CD8-positive, alpha-beta T cell (primary cell): ENCODE measurements at places on chromosomes 6 and 20.
A peak's percentile ranks its signal among the peaks of the same experiment; 100 is the strongest.

DNA sequence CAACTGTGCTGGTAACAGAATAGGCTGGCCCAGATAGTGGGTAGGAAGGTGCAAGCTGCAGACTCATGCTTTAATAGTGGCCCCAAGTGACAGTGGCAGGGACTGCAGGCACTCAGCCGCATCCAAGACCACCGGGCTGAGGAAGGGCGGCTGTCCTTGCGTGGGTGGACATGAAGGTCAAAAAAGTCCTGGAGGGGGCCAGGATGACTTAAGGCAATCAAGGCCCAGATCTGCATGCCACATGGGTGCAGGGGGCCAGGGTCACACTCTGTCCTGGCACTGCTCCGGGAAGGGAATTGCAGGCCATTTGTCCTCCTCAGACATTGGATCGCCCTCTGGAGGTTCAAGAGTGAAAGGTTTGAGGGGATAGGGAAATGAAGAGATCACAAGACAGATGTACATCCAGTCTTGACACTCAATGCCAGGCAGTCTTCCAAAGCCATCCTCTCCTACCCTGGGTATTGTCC lies 10.4 kb upstream of the VNN2 start:
- DNase-seq: peak; percentile 47

DNA sequence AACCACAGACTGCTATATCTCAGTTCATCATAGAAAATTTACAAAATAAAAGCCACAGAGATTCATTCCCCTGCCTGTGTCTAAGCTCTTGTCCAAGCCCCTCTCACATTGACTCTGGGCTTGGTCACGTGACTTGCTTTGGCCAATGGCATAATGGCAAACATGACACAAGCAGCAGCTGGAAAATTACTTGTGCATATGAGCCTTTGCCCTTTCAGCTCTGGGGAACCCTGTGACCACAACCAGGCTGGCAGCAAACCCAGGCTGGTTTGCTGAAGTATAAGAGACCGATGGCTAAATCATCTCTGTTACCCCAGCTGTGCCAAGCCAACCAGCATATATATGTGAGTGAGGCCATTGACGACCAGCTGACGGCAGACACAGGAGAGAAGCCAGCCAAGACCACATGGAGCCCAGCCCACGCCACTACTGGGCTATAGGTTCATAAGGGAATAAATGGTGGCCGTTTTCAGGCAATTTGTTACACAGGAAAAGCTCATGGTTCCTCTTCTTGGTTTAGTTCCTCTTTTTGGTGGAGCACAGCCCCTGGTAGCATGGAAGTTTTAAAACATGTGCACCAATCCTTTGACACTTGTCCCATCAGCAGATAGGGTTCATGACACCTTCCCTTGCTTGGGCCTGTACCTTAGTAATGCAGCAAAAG lies 31.8 kb upstream of the RSPO4 start:
- DNase-seq: no peak

- no peak for DNase-seq
Observed at GRCh38 chr6:35600659-35601125, 88.0 kb upstream of the TULP1 start.

DNA sequence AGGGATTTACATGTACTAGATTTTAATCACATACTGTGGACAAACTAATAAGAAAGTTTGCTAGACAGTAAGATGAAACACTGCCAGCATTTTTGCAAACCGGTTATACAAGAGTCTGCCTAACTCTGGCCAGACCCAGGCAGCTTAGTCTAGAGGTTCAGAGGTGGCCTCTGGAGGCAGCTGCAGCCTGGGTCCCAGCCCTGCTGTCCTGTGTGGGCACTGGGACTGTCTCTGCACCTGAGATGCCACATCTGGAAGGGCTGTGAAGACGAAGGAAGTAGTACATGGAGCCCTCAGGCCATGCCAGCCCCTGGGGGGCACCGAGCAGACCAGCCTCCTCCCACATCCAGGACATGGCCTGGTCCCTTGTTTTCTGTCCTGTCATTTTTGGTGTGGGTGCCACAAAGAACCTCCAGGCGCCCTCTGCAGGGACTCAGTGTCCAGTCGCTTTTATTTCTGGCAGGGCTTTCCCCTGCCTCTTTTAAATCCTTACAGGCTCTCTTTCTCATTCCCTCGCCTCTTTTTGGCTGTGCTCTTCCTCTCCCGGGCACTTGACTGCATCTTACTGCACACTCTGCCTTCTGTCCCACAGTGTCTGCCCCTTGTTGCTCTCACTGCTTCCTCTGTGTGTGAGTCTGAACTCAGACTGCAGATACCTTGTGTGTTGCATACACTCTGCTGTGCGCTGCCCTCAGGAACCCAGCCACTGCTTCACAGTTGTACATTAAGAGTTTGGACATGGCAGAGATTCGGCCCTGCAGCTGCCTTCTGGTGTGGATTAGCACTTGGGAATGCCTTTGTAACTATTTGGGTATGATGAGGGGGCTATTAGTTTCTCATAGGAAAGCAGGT lies 216.7 kb downstream of the ZDHHC14 start:
- no peak for DNase-seq

- DNase-seq: peak; percentile 46
Observed at GRCh38 chr6:37170273-37171200, 585 bp downstream of the PIM1 start.

- DNase-seq: no peak
Observed at GRCh38 chr6:26172608-26172968, 85.4 kb downstream of the HFE start.

DNA sequence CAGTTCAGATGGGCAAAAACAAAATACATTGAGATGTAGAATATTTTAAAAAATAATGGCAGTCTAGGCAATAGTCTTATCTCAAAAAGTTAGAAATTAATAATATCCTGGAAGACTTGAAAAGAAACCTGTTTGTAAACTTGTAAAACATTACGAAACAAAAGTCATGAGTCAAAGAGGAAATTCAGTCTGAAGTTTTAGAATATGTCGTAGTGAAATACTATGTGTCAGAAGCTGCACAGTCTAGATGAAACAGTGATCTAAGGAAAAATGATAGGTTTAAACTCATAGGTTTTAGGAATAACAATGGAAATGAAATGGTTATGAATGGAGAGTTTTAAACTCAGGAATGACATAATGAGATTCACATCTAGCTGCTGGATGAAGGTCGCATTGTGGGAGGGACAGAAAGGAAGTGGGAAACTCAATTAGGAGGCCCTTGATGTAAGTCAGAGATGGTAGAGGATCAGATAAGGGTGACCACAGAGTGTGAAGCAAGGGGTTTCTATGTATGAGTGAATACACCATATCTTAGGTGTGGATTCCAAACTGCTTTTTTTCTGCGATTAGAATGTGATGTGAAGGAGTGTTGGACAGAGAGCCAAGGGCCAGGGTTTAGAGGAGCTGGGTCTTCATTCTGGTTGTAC lies 2.8 kb downstream of the SNRPB2 start:
- DNase-seq: peak; percentile 28

DNA sequence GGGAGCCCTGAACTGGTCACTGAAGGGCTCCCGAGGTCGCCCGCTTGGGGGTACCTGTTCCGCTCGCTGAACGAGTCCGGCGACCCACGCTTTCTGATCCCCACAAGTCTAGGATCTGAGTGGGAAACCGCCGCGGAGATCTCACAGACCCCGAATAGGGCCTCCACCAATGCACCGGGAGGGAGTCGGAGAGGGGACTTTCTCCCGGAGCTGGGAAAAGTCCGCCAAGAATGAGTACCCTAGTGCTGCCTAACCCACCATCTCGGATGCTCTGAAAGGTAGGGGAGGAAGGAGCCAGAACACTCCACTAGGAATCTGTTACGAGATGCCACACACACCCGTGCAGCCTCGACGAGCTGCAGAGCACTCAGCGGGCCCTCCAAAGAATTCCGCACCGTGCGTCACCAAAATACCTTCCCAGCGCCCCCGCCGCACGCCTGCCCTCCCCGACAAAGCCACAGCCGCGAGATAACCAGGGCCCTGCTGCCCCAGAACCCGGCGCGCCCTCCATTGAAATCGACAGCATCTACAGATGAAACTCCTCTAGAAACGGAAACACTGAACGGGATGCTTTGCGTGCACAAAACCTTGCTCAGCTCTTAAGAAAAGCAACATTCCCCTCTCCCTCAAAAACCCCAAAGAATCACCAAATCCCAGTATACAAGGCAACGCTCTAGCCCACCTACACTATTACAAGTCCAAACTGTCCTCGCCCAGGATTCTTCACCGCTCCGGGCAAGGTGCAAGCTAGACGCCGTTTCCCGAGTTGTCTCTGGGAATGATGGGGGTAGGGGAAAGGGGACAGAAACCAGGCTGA lies 686 bp downstream of the COL12A1 start:
- DNase-seq: no peak

GRCh38 chr20:36917943-36918342 lies 33.6 kb downstream of the SAMHD1 start:
- DNase-seq: no peak

- no peak for DNase-seq
Observed at GRCh38 chr6:17883665-17884497, 103.6 kb downstream of the KIF13A start.

DNA sequence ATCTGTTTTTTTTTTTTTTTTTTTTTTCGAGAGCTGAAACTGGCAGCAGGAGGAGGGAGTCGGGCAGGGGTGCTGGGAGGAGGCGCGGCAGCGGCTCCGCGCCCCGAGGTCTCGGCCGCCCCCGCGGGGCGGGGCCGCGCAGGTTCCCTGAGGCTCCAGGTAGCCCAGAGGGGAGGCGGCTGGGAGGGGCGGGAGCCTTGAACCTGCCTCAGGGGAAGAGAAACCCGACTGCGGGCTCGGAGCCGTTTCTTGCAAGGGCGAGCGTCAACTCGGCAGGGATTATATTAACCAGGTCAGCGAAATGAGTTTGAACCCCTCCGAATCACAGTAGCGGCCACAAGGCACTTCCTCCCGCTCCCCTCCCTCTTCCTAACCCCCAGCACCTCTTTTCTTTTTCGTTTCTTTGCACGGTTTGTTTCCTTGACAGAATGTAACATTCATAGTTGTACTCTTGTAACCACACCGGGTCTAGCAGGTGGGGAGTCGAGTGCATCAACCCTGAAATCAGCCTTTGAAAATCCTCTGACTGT lies 2.0 kb downstream of the MYB start:
- peak; percentile 21 for DNase-seq

DNA sequence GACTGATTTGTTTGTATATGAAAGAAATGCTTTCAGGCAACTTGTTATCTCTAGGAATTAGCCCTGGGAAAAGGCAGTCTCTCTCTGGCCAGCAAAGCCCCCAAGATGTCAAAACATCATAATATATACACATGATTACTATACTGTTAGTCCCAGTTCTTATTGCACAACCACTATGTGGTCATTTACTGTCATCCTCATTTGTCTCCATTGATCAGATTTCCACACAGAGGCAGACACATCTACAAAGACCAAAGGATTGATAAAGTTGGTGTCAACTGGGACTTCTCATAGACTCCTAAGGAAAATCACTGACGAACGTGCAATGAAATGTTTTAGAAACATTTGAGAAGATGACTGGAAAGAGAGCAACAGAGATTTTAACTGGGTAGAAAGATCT lies 71.9 kb upstream of the POPDC3 start:
- DNase-seq: no peak

GRCh38 chr6:122452509-122452908 lies 19.1 kb downstream of the SERINC1 start:
- DNase-seq: no peak

DNA sequence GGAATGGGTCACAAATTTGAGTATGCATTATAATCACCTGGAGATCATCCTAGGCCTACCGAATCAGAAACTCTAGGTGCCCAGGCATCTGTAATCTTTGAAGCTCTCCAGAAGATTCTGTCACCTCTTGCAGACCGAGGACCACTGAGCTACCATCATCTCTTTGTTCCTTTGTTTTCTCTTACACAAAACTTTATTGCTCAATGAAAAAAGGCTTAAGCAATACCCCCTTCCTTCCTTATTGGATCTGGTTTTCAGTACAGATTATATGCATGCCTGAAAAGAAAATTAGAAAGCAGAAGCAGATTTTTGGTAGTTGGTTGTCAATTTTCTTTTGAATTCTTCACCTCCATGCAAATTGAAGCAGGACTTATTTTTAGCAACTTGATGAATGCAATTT lies 31.3 kb downstream of the STX11 start:
- DNase-seq: no peak

GRCh38 chr6:37514321-37514771 lies 14.7 kb upstream of the CCDC167 start:
- no peak for DNase-seq

DNA sequence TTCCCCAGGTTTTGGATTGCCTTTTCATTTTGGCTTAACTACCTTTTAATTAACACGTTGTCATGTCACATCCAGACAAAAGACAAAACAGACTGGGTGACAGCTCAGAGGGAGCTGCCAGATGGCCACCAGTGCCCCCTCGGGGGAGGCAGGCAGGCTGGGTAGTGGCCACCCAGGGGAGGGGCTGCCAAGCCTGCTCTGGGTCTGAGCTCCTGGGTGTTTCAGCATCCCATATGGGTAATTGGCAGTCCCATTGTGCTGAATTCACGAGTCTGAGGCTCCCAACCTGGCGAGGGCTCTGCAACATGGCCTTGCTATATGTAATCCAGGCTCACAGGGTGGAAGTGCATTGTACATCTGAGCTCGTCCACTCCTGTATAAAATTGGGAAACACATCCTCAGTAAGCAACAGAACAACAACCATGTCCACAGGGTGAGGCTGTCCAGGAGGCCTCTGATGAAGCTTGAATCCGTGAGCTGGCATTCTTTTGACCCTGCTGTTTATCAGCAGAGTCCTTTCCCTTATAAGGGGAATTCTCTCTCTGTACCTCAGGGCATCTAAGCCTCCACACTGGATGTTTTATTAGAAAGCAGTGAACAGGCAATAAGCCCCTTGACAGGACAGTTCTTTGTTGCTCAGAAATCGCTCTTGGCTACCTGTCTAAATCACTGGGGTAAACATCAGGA lies 111.7 kb upstream of the SLC22A23 start:
- no peak for DNase-seq

- no peak for DNase-seq
Observed at GRCh38 chr20:31606804-31607639, 1.9 kb downstream of the ID1 start.

DNA sequence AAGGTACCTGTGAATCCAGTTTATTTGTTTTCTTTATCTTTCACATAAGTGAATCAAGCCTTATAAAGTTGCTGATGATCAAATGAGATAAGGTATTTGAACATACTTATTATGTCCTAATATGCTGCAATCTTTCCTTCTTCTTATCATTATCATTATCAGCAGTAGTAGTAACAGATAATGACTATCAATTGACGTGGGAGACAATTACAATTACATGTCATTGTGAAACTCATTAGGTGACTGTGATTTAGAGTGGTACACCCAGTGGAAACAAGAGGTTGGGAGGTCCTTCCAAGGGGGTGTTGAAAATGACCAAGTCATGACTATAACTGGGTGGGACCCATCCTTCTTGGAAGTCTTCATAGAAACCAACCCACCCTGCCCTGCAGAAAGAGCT lies 2.8 kb downstream of the CLIC5 start:
- no peak for DNase-seq

DNA sequence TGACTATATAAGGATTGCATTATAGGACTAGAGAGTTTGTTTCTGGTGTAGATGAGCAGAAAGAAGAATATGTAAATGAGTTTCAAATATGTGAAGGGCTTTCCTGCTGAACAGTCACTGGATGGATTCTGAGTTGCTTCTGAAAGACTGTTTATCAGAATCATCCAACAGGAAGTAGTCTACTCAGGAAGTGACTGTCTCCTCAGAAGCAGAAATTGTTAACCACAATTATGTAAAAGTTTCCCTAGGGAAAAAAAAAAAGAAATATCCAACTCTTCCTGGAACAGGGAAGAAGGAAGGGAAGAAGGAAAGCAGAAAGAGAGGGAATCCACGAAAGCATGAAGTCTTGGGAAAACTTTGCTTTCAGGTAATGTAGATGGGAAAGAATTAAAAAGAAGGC lies 138.9 kb downstream of the TENT5A start:
- no peak for DNase-seq
